ENCODE measurements at places on chromosomes 12 and 14.
A peak's percentile ranks its signal among the peaks of the same experiment; 100 is the strongest.

GRCh38 chr12:25653487-25654175 is 100.5 kb upstream of the LMNTD1 start:
- no peak for DNase-seq

- no peak for DNase-seq
Measured at GRCh38 chr12:25972783-25973182, 14.3 kb downstream of the RASSF8 start.

- DNase-seq: no peak
Measured at GRCh38 chr12:3047961-3048360, 29.2 kb upstream of the TSPAN9 start.

DNA sequence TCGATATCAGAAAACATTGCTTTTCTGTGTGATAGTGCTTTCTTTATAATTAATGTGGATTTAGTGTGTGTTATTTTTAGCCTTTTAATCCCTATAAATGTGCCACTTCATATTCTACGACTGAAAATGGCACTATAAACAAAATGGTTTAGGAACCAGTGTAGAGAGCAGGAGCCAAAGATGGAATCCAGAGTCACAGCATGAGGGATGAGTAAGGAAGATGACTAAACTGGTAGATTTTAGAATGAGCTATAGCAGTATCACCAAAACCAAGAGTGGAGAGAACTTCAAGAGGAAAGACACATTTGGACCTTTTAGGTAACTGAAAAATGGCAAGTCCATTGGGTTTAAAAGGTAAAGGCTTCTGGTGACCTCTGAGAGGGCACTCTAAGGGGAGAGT is 887.2 kb downstream of the NRXN3 start:
- DNase-seq: no peak

GRCh38 chr12:62637679-62638078 is 171.1 kb downstream of the MON2 start:
- DNase-seq: no peak

GRCh38 chr12:119704065-119704747 is 36.3 kb downstream of the PRKAB1 start:
- DNase-seq: no peak

- DNase-seq: peak; percentile 58
Measured at GRCh38 chr12:1373901-1374735, 220.3 kb downstream of the FBXL14 start.

- no peak for DNase-seq
Measured at GRCh38 chr12:19437996-19438395, 1.3 kb upstream of the AEBP2 start.

GRCh38 chr14:95398630-95399547 is 79.2 kb upstream of the CLMN start:
- no peak for DNase-seq

DNA sequence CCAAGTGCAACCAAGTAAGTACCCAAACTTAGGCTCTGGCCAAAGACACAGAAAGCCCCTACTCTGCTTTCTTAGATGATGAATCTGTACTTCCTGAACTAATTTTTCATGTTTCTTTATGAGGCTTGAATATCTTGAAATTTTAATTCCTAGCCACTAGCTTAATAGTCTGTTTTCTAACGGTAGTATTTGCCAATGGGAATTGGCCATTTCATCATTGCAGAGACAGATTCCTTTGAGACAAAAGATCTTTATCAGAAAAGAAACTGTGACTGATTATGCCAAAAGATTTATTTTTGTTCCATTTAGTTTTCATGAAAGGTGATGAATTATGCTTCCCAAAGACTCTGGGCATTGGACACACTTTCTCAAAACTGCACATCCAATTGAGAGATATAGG is 48.7 kb downstream of the DAD1 start:
- DNase-seq: no peak

DNA sequence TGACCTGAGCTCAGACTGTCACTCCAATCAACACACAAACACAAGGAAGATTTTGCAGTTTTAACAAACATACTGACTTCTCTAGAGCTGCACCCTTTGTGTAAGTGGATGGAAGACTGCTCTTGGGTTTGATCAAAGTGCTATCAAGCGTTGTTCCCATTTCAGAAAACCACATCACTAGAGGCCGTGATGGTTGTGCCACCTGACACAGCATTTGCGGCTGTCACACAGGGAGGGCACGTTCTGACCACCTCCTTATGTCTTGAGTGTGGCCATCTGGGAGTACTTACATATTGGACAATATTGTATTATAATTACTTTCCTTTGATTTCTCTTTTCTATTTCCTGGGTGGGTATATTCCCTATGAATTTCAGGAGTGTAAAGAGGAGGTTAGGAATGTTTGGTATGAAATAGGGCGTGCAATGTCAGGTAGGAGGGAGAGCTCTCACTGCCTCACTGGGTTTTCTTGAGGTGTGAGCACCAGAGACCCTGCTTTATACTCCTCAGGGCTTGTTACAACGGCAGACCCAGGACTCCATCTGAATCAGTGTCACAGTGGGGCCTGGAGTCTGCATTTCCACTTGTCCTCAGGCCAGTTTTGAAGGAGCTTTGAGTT is 74.3 kb downstream of the SYNE3 start:
- DNase-seq: no peak

GRCh38 chr12:111937429-111937828 is 75.5 kb downstream of the TMEM116 start:
- DNase-seq: peak; percentile 12

DNA sequence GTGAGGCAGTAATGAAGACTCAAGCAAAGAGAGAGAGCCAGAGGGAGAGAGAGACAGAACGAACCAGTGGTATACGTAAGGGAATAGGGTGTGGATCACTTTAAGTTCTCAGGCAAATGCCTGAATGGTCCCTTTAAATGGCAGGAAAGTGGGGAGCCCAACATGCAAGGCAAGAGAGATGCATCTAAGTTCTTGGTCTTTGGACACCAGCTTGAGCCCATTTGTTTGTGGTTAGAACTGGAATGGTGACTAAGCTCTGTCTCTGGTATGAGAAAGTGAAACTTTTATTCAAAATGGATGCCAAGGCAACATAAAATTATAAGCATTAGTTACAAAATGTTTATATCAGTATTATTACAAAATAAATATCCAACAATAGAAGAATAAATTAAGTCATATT is 192.2 kb upstream of the ALG10 start:
- DNase-seq: no peak

DNA sequence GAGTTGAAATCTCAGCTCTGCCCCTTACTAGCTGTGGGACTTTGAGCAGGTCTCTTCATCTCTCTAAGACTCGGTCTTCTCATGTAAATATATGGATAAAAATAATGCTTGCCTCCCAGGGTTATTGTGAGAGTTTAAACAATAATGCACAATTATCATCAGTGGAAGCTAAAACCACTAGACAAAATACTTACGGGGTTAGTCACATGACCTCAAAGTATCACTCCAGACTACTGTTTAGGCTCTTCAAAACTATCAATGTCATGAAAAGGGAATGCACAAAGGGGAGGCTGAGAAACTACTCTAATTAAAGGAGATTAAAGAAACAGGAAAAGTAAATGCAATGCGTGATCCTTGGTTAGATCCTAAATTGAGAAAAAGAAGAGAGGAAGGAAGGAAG is 24.5 kb upstream of the TSPAN11 start:
- DNase-seq: no peak

- no peak for DNase-seq
Measured at GRCh38 chr14:49896966-49897365, 4.1 kb downstream of the ARF6 start.

GRCh38 chr12:117100851-117101673 is 1.8 kb upstream of the TESC start:
- no peak for DNase-seq

DNA sequence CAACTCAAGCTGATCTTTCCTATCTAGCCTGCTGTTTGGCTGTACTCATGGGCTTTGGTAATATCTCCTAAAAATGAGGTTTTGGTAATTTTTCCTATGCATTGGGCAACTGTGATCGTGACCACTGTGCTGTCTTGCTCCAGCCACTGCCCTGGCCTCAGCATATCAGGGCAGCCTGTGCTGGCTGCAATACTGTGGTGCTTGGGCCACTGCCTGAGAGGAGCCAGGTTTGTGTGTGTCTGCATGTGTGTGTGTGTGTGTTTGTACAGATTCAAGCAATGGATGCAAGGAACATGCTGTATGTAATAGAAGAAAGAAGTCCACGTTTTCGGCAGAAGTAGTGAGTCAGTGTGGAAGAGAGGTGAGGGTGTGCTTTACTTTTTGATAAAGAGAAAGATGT is 13.0 kb downstream of the ERG28 start:
- no peak for DNase-seq
